Adrenal gland (tissue), 19 donors: ENCODE measurements at places on chromosomes 4 and X. TPM values are rescaled to one million over a fixed set of nuclear protein-coding genes. Genes with fewer than 3 reads are reported as not detected.

STOX2 gene
- total RNA-seq = 5.6 TPM

ABCG2 gene
- total RNA-seq = 5.1 TPM

NDST4 gene
- total RNA-seq = not detected

MECP2 gene
- 65.5 TPM for total RNA-seq

ADGRG2 gene
- total RNA-seq = 0.76 TPM

PPP4R3C gene
- total RNA-seq = not detected

MTHFD2L gene
- total RNA-seq = 15.4 TPM

KIAA1210 gene
- total RNA-seq = 0.57 TPM
